ENCODE measurements at places on chromosomes 1 and 21.

- no peak for DNase-seq
These were observed 41.5 kb downstream of the LHX9 start for GRCh38 chr1:197958438-197959305.

DNA sequence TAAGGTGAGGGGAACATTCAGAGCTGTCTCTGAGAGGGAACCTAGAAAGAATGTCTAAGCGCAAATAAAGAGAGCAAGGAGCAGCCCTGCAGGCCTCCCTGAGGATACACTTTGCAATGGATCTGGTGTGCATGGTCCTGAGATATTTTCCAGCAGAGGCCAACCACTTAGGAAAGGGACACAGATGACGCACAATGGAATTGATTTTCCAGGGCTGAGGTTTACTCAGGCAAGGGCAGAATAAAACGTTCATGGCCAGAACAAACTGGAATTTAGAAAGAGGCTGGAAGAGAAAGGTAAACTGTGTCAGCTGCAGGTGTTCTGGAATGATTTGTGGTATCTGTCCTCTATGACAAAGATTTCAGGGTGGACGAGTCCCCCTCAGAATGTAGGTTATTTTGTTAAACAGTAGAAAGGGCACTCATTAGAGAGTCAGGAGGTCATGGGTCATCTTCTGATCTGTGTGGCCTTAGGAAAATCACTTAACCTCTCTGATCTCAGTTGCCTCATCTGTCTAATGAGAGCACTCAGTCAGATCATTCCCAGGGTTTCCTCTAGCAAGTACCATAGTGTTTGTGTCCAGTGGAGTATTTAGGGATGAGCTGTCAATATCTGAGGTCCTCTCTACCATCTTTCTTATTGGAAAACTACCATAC, 61.8 kb upstream of the PGBD5 start:
- no peak for DNase-seq

DNA sequence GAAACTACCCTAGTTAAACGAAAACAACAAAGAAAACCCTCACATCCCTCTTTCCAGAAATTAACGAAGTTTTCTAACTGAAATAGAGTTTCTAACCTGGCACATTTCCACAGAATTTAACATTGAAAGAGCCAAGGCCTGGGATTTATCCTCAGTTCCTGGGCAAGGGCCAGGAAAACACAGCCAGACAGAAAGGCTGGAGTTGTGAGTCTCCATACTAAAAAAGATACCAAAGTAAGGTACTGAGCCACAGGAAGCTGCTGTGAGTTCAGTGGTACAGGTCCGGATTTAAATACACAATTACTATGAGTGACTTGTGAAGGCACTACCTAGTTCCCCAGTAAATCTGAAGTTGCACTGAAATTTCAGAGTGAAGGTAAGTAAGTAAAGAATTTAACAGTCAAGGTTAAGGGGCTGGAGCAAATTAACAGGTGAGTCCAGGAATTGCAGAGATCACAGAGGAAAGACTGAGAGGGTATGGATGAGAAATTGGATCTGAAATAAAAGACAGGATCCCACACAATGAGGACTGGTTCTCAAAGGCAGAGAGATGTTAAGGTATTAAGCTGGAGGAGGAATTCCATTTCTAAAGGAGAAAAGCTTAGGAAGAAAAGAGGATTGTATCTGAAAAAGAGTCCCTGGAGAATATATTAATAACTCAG, 905 bp downstream of the LIX1L start:
- no peak for DNase-seq

- DNase-seq = no peak
These were observed 56.9 kb downstream of the ATP1A1 start for GRCh38 chr1:116429821-116430374.

DNA sequence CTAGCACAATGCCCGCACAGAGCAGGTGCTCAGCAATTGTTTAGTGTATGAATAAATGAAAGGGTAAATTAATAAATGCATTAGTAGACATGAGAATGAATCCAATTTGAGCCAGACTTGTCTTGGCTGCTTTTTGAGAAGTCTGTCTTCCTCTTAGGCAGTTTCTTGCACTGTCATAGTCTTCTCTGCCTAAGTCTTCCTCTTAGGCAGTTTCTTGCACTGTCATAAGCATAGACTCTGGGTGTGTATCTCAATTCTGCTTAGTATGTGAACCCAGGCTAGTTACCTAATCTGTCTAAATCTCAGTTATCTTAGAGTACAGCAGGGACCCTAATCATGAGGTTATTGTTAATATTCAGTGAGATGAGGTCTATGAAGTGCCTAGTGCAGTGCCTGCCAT, 27.2 kb downstream of the NHLH2 start:
- DNase-seq = no peak
